ENCODE measurements at places on chromosomes 5 and 9. TPM values are rescaled to one million over a fixed set of nuclear protein-coding genes. Genes with fewer than 3 reads are reported as not detected.
A peak's percentile ranks its signal among the peaks of the same experiment; 100 is the strongest.

The NR2F1 gene
- total RNA-seq = 14.0 TPM

The F12 gene
- total RNA-seq = 3.0 TPM

The C8G gene
- total RNA-seq = 4.9 TPM

The PLAC8L1 gene
- total RNA-seq = not detected

The PCDHGC4 gene
- total RNA-seq = not detected

The ADAM19 gene
- total RNA-seq = 0.38 TPM

The LCN9 gene
- not detected for total RNA-seq

GRCh38 chr5:145787507-145787906, 47.6 kb downstream of the PRELID2 start:
- no peaks in the 10 kb centered on the region for H3K27me3 ChIP-seq
- H3K4me3 ChIP-seq = no peak overlapping the region
- H3K27ac ChIP-seq = no peak overlapping the region
- peaks cover under 1% of the 10 kb centered on the region for H3K4me1 ChIP-seq

GRCh38 chr5:33921002-33921401, 15.2 kb upstream of the RXFP3 start:
- H3K4me1 ChIP-seq = no peaks in the 10 kb centered on the region
- no peak for DNase-seq
- H3K27ac ChIP-seq = no peak overlapping the region
- no peaks in the 10 kb centered on the region for H3K36me3 ChIP-seq

DNA sequence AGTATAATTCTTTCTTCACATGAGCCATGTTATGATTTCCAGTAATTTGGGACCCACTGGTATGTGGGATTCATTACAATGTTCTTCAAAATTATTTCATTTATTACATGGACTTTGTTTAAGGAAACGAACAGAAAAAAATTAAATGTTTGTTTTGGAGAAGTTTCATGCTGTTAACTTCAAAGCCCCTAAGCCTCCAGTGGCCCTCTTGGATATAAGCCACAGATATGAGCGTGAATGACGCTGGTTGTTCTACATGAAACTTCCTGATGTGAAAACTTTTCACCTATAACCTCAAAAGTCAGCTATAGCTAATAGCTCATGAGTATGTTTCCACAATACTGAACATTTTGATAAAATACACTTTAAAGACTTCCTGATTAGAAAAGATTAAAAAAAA, 334.2 kb downstream of the PDE4D start:
- no peaks in the 10 kb centered on the region for H3K36me3 ChIP-seq
- H3K4me3 ChIP-seq = no peak overlapping the region
- H3K27me3 ChIP-seq = no peaks in the 10 kb centered on the region
- no peak overlapping the region for H3K27ac ChIP-seq
- peaks cover 36% of the 10 kb centered on the region for H3K4me1 ChIP-seq
- no peak for DNase-seq

DNA sequence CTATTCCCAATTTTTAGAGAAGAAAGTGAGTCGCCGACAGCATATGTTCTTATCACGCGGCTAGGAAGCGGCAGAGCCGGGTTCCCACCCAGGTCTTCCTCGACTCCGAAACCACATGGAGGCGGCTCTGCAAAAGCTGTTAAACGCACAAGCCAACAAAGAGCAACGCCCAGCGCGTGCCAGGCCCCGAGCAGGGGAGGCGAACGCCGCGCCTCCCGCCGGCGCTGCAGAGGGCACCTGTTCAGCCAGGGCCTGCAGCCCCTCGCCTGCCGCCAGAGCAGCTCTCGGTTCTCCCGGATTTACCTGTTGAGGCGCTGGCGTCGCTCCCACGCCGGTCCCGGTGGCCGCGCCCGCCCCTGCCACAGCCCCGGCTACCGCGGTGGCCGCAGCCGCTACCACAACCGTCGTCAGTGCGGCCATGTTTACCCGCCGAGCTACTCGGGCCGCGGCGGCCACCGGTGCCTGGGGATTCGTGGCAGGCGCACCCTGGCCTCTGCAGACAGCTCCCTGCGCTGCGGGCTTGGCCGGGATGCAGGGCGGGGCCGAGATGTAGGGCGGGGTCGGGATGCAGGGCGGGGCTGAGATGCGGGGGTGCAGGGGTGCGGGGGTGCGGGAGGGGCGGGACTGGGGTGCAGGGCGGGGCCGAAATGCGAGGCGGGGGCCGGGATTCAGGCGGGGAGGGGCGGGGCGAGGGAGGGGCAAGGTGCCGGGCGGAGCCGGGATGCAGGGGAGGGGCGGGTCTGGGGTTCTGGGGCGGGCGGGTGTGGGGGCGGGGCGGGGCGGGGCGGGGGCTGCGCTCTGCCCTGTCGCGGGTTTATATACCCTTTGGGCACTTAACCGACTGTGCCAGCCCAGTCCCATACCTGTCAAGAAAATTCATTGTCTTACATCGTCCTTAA, at the start of gene CCDC112:
TSS of gene CCDC112 (minus strand) at position 531 of the 899 bp plus-strand sequence. CDS start at position 420, 111 bp downstream.
- H3K4me3 ChIP-seq = peak within 1 kb of the TSS; percentile 77
- no peaks in the 10 kb centered on the region for H3K27me3 ChIP-seq
- peak within 1 kb of the TSS; percentile 38 for H3K27ac ChIP-seq
- peaks cover 14% of the 10 kb centered on the region for H3K4me1 ChIP-seq
- H3K36me3 ChIP-seq = no peaks in the 10 kb centered on the region
- DNase-seq = peak; percentile 36

DNA sequence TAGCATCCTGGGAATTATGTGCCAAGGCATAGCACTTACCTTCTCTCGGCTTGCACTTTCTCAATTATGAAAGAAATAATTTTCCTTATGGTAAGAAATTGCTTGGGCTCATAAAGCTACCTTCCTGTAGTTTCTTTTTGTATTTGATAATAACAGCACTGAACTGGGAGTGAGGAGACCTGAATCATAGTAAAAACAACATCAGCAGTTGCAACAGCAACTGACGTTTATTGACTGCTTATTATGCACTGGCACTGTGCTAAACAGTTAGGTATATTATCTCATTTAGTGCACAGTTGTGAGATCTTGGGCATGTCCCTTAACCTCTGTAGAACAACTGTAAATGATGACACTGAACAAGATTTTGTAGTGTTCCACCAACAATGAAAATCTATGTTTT, 135.2 kb downstream of the DOCK2 start:
- H3K4me1 ChIP-seq = no peaks in the 10 kb centered on the region
- no peak overlapping the region for H3K27ac ChIP-seq
- H3K36me3 ChIP-seq = no peaks in the 10 kb centered on the region

DNA sequence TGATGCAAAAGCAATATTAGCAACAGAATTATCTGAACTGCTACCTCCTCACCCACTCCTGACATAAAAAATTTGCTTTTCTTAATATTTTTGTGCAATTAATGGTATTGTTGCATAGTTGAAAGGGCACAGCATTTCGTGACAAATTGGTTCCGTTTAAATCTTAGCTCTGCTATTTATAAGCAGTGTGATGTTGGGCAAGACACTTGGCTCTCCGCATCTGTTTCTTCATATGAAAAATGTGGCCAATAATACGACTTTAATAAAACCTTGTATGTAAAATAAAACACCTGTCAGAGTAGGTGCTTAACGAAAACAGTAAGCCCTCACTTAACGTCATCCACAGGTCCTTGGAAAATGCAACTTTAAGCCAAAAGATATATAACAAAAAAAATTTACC, 4.2 kb downstream of the TMEM167A start:
- no peak overlapping the region for H3K4me3 ChIP-seq
- no peak for DNase-seq
- H3K27me3 ChIP-seq = no peaks in the 10 kb centered on the region

DNA sequence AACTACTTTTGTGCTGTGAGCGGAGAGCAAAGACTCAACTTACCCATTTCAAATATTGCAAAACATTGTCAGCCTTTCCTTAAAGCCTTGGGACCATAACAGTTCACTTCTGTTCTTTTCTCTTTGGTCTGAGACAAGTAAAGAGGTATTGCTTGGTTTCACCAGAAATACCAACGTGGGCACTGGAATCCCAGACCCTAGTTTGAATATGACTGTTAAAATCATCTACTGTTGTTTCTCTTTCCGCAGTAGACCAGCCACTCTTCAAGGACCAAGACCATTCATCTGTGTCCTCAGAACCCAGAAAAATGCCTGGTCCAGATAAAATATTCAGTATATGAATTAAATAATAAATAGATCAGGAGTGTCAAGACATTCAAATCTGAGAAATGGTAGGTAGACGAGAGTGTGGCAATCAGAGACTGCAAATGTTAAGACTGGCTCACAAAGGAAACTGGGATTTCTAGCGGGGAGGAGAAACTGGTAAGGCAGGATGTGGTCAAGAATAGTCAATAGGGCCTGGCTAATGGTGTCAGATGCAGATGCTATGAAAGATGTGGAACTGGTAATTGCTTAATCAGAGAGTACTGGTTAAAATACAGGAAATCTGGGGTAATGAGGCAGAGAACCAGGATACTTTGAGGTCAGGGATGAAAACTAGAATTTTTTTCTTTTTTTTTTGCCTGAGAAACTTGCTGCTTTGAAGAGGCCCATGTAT, 82.1 kb upstream of the IL33 start:
- no peak overlapping the region for H3K27ac ChIP-seq
- no peak for DNase-seq
- H3K27me3 ChIP-seq = no peaks in the 10 kb centered on the region
- H3K4me3 ChIP-seq = no peak overlapping the region
- H3K4me1 ChIP-seq = no peaks in the 10 kb centered on the region

- H3K27ac ChIP-seq = no peak overlapping the region
- no peaks in the 10 kb centered on the region for H3K36me3 ChIP-seq
- H3K4me1 ChIP-seq = no peaks in the 10 kb centered on the region
- no peak overlapping the region for H3K4me3 ChIP-seq
Measured at GRCh38 chr9:70040376-70040903, 3.2 kb upstream of the MAMDC2 start.

DNA sequence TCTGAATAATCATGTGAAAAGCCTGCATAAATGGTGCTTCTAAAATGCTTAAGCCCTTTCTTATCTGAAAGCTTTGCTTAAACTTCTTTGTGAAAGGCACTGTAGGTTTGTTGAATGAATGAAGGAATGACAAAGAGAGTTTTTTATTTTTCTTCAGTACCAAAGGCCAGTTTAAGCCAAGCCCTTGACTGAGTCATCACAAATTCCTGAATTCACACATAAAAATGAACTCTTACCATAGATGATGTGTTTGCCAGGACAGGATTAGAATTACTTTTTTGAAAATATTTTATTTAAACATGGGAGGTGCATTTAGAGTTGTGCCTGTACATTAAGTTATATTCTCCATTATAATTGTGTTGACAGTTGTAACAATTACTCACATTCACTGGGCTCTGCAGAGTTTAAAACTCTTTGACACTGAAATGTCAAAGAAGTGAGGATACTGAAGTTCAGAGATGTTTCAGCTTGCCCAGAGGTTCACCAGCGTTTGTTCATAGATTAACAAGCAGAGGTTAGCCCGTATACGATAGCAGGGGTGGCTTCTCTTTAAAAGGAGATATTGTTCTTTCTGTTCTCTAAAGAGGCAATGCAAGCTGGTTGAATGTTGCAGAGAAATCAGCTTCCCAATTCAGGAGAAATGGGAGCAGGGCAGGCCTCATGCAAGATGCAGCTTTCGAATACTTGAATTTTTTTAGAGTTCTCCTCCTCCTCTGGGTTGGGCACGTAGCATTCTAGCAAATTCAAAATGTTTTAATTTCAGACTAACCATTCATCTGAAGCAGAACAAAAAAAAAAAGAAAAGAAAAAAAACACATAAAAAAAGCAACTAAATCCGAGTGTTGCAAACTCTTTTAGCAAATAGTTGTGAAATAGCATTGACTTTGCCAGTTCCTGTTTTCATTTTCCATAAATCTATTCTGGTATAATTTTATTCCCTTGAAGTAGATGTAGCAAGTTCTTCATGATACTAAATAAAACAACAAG, 358.7 kb upstream of the KLF4 start:
- H3K36me3 ChIP-seq = no peaks in the 10 kb centered on the region
- H3K27ac ChIP-seq = no peak overlapping the region
- no peak overlapping the region for H3K4me3 ChIP-seq
- H3K27me3 ChIP-seq = no peaks in the 10 kb centered on the region
- no peaks in the 10 kb centered on the region for H3K4me1 ChIP-seq

DNA sequence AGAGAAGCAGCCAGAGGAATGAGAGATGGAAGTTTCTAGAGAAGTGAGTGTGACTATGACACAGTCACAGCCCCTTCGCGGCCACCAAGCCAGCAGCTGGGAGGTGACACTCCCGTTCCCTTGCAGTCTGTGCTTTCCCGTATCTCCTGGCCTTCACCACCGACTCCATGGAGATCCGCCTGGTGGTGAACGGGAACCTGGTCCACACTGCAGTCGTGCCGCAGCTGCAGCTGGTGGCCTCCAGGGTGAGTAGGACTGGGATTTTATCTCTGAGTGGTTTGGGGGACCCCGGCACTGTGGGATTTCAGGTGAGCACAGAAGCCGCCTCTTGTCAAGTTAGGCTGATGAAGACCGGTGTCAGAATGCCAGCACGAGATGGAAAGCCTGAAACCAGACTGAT, 12.1 kb upstream of the SLC2A8 start:
- H3K27me3 ChIP-seq = no peaks in the 10 kb centered on the region
- no peaks in the 10 kb centered on the region for H3K36me3 ChIP-seq
- H3K4me1 ChIP-seq = peaks cover 28% of the 10 kb centered on the region
- DNase-seq = no peak
- no peak overlapping the region for H3K27ac ChIP-seq

- no peaks in the 10 kb centered on the region for H3K27me3 ChIP-seq
- no peaks in the 10 kb centered on the region for H3K4me1 ChIP-seq
- no peaks in the 10 kb centered on the region for H3K36me3 ChIP-seq
Measured at GRCh38 chr5:123718238-123718637, 206.3 kb downstream of the CSNK1G3 start.

DNA sequence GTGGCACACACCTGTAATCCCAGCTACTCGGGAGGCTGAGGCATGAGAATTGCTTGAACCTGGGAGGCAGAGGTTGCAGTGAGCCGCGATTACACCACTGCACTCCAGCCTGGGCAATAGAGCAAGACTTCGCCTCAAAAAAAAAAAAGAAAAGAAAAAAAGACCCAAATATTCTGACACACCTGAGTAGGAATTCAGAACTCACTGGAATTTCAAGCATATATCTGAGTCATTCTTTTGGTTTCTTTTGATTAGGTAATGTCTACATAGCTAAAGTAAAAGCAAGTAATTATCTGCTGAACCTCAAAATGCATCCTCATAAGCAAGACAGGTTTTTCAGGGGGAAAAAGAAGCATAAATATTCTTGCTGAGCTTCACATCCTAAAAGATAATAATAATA, 35.9 kb downstream of the ANKRD31 start:
- no peak overlapping the region for H3K27ac ChIP-seq
- no peaks in the 10 kb centered on the region for H3K36me3 ChIP-seq
- no peak for DNase-seq
- no peak overlapping the region for H3K4me3 ChIP-seq

- H3K27me3 ChIP-seq = no peaks in the 10 kb centered on the region
- H3K4me3 ChIP-seq = no peak overlapping the region
- no peaks in the 10 kb centered on the region for H3K4me1 ChIP-seq
- no peak for DNase-seq
- H3K27ac ChIP-seq = no peak overlapping the region
Measured at GRCh38 chr5:124972703-124973102, 226.3 kb upstream of the ZNF608 start.

All from HepG2 (cell line).